Kidney (tissue), 22 donors: ENCODE measurements at places on chromosomes 6 and 20. TPM values are rescaled to one million over a fixed set of nuclear protein-coding genes. Genes with fewer than 3 reads are reported as not detected.

Gene PRDM13
- not detected for total RNA-seq

Gene ABT1
- 14.0 TPM for total RNA-seq

Gene ATP6V1G2
- total RNA-seq: 1.2 TPM

Gene RALY
- 119 TPM for total RNA-seq

Gene CALHM5
- total RNA-seq: 1.3 TPM

Gene PLA2G7
- total RNA-seq: 1.9 TPM

Gene ZBTB46
- 24.0 TPM for total RNA-seq

Gene GNMT
- 0.54 TPM for total RNA-seq

Gene UNC93A
- total RNA-seq: not detected

Gene CCN5
- total RNA-seq: 3.1 TPM

Gene MOG
- not detected for total RNA-seq

Gene TFEB
- 50.7 TPM for total RNA-seq

Gene MLN
- total RNA-seq: not detected

DNA sequence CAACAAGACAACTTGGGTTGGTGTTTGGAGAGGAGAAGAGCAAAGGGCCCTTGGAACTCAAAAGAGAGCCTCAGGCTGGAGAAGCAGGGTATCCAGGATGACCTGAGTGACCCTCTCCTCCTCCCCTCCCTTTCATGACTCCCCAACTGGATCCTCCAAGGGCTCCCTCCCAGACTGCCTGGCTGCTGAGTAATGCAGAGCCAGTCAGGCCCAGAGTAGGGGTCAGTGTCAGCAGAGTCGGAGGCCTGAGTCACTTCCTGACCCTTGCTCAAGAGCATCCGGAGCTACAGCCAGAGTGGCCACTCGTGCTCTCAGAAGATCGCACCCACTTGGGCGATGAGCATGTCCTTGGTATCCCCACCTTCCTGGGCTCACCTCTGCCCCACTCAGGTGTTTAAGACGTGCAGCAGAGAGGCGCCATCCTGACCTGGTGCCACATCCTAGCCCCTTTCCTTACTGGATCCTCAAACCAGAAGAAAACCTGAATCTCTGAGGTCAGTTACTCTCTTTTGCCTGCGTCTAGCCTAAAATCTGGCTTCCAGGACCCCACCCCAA lies 2.8 kb upstream of the MAPK13 start:
- no peaks in the 10 kb centered on the region for H3K36me3 ChIP-seq
- DNase-seq: no peak

DNA sequence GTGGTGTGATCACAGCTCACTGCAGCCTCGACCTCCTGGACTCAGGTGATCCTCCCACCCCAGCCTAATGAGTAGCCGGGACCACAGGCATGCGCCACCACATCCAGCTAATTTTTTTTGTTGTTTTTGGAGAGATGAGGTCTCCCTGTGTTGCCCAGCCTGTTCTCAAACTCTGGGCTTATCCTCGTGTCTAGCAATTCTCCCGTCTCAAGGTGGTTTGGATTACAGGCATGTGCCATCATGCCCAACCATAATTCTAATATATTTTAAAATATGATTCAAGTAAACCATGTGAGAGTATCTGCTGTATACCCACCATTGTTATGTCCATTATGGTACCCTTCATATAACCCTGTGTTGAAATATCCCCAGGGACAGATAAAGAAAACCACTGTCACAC lies 60.3 kb upstream of the C20orf144 start:
- H3K27me3 ChIP-seq: no peaks in the 10 kb centered on the region
- no peaks in the 10 kb centered on the region for H3K4me1 ChIP-seq
- DNase-seq: no peak
- H3K27ac ChIP-seq: no peak overlapping the region
- H3K36me3 ChIP-seq: no peaks in the 10 kb centered on the region

DNA sequence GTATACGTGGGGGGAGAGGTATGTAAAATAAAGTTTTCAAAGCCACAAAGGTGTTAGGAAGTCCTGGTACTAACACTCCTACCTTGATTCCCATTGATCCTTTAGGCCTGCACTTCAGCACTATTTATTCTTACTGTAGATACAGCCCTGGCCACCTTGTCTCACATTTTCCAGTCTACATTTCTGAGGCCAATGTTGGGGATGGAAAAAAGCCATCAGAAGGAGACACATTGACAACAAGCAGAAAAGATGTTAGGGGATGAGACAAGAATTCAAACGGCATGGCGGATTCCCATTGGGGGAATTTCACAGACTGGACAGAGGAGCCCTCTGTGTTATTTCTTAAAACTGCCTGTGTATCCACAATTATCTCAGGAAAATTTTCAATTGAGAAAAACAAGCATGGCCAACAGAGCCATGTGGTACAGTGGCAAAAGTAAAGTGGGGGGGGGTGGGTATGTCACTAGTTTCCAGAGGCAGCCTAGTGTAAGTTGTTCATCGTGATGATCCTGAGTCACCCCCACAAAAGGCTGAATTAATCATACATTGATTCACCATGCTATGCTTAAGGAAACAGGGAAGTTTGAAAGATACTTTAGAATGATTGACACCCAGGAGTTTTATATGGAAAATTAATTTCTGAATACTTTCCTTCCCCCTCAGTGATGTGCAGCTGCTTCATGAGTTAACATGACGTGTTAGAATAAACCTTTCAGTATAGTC lies 40.5 kb downstream of the RREB1 start:
- peaks cover 62% of the 10 kb centered on the region for H3K4me1 ChIP-seq
- H3K4me3 ChIP-seq: no peak overlapping the region
- no peaks in the 10 kb centered on the region for H3K36me3 ChIP-seq
- no peak for DNase-seq

- H3K27me3 ChIP-seq: no peaks in the 10 kb centered on the region
- H3K36me3 ChIP-seq: no peaks in the 10 kb centered on the region
- H3K4me3 ChIP-seq: no peak overlapping the region
- no peak overlapping the region for H3K27ac ChIP-seq
These were observed 11.9 kb upstream of the PLAGL1 start for GRCh38 chr6:144019929-144020328.

- no peak overlapping the region for H3K4me3 ChIP-seq
- no peaks in the 10 kb centered on the region for H3K27me3 ChIP-seq
- no peaks in the 10 kb centered on the region for H3K4me1 ChIP-seq
- no peak overlapping the region for H3K27ac ChIP-seq
- no peak for DNase-seq
These were observed 261.0 kb downstream of the ARHGAP18 start for GRCh38 chr6:129448965-129449364.

GRCh38 chr6:125732398-125732797 lies 17.0 kb upstream of the HEY2 start:
- H3K4me1 ChIP-seq: no peaks in the 10 kb centered on the region
- H3K4me3 ChIP-seq: no peak overlapping the region
- H3K27me3 ChIP-seq: no peaks in the 10 kb centered on the region
- DNase-seq: no peak

GRCh38 chr6:3808759-3809514 lies 40.2 kb upstream of the FAM50B start:
- no peaks in the 10 kb centered on the region for H3K4me1 ChIP-seq
- H3K4me3 ChIP-seq: no peak overlapping the region
- H3K27me3 ChIP-seq: no peaks in the 10 kb centered on the region
- no peaks in the 10 kb centered on the region for H3K36me3 ChIP-seq
- no peak overlapping the region for H3K27ac ChIP-seq
- no peak for DNase-seq

GRCh38 chr20:42987376-42988114 lies 202.2 kb downstream of the PTPRT start:
- no peak overlapping the region for H3K4me3 ChIP-seq
- no peaks in the 10 kb centered on the region for H3K27me3 ChIP-seq
- DNase-seq: no peak

DNA sequence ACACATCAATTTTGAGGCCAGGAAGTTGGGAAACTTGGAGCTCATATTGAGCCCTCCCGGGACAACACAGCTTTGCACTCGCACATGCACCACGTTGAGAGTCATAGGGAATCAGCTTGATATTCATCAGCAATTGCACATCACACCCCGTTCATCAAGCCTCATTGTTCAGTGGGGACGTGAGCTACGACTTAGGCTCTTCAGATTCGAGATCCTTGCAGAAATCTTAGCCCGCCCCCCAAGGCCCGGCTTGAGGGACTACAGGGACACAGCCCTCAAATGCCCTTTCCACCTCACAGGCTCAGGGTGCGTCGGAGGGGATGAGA lies 93.0 kb upstream of the MAFB start:
- H3K36me3 ChIP-seq: no peaks in the 10 kb centered on the region
- H3K4me1 ChIP-seq: no peaks in the 10 kb centered on the region
- no peak for DNase-seq
- H3K27ac ChIP-seq: no peak overlapping the region
- H3K27me3 ChIP-seq: no peaks in the 10 kb centered on the region

- no peak for DNase-seq
- no peaks in the 10 kb centered on the region for H3K27me3 ChIP-seq
- H3K4me1 ChIP-seq: no peaks in the 10 kb centered on the region
- H3K4me3 ChIP-seq: no peak overlapping the region
These were observed 488.3 kb downstream of the CDH26 start for GRCh38 chr20:60446267-60447111.

- H3K4me3 ChIP-seq: no peak overlapping the region
- no peak for DNase-seq
- H3K27ac ChIP-seq: no peak overlapping the region
- no peaks in the 10 kb centered on the region for H3K27me3 ChIP-seq
- no peaks in the 10 kb centered on the region for H3K4me1 ChIP-seq
These were observed 124.2 kb downstream of the FHL5 start for GRCh38 chr6:96687121-96687520.

DNA sequence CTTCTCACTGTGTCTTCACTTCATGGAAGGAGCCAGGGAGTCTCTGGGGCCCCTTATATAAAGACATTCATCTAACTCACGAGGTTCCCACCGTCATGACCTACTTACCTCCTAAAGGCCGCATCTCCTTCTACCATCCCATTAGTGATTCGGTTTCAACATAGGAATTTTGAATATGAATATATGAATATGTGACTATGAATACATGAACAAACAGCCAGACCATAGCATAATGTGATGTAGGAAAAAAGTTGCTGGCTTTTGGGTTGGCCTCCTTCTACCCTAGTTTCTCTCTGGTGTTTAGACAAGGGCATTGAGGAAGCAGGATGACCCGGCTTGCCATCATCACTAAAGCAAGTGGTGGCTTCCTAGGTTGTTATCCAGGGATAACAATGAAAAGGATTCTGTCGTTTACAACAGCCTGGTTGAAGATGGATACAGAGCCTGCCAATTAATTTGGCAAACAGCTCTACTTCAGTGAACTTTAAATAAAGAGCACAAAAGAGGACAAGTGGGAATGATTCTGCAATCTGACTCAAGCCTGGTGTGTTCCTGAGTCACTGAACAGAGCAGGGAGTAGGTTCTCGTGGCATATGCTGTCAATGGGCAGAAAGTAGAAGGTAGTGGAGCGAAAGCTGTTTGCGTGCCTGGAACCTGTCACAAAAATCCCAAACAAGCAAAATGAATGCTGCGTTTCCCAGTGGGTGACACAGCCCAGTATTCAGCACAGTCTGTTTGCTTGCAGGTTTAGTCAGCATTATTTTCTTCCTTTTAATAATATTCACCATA lies 44.0 kb upstream of the DOK5 start:
- H3K27me3 ChIP-seq: no peaks in the 10 kb centered on the region
- H3K4me3 ChIP-seq: no peak overlapping the region
- no peak overlapping the region for H3K27ac ChIP-seq
- H3K36me3 ChIP-seq: no peaks in the 10 kb centered on the region
- H3K4me1 ChIP-seq: no peaks in the 10 kb centered on the region
- DNase-seq: no peak

- no peak overlapping the region for H3K4me3 ChIP-seq
- DNase-seq: peak; percentile 89
- H3K4me1 ChIP-seq: no peaks in the 10 kb centered on the region
- no peaks in the 10 kb centered on the region for H3K36me3 ChIP-seq
- H3K27me3 ChIP-seq: no peaks in the 10 kb centered on the region
These were observed 6.0 kb upstream of the PTK7 start for GRCh38 chr6:43070028-43070632.

DNA sequence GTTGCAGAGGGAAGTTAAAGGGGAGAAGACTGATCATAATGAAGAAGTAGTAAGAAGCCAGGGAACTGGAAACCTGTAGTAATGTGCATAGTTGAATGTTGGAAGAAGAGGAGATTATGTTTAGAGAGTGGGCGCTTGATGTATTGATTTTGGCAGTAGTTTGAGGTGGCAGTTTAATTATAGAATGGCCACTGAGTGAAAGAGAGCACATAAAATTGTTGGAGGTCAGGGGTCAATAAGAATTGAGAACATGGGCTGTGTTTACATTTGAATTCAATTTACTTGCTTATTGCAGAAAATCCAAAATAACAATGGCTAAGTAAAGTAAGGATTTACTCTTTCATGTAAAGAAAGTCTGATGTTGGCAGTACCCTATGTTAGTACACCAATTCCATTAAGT lies 15.7 kb downstream of the VTA1 start:
- H3K36me3 ChIP-seq: no peaks in the 10 kb centered on the region
- no peak overlapping the region for H3K4me3 ChIP-seq
- no peaks in the 10 kb centered on the region for H3K4me1 ChIP-seq
- no peaks in the 10 kb centered on the region for H3K27me3 ChIP-seq
- no peak for DNase-seq

DNA sequence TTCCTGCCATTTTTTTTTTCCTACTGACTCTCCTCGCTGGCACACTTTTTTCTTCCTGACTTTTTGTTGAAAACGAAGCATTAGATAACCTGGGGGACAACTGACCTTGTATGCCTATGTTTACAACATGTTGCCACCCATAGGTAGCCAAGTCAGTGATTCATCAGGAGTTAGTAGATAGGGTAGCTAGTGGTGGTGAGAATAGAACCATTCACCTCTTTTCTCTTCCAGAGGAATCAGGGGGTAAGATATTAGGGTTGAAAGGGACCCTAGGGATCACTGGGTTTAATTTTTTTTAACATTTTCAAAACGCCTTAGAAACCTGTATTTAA lies 427.9 kb upstream of the FLRT3 start:
- DNase-seq: no peak
- H3K36me3 ChIP-seq: no peaks in the 10 kb centered on the region
- no peak overlapping the region for H3K4me3 ChIP-seq

- H3K4me3 ChIP-seq: no peak overlapping the region
- no peak overlapping the region for H3K27ac ChIP-seq
- H3K36me3 ChIP-seq: no peaks in the 10 kb centered on the region
- no peaks in the 10 kb centered on the region for H3K27me3 ChIP-seq
- DNase-seq: no peak
These were observed 234.6 kb downstream of the DLL1 start for GRCh38 chr6:170056278-170056711.

DNA sequence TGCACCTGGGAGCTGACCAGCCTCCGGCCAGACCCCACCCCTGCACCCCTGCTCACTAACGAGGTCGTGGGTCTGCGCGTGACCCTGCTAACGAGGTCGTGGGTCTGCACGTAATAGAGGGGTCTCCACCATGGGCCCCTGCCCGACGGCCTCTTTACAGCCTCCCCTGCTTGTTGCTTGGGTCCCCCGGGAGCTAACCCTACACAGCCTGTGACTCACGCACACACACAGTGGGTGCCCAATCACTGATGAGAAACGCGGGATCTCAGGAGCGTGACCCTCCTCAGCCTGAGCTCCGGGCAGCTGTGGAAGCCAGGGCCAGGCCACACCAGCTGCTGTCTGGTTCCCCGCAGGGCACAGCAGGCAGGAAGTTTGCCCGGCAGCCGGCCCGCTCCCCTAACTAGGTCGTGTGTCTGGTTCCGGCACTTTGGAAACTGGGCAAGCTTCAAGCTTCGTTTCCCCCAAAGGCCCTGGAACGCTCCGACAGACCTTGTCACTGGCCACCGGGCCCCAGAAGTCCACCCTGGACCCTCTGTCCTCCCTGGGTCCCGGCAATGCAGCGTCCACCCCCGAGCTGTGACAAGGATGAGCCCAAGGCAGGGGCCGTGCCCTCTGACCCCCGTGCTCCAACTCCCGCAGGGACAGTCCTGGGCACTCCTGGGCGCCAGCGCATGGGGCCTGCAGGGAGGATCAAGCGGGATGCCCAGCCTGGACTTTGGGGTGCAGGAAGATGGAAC lies 767 bp downstream of the PTK6 start:
- H3K27ac ChIP-seq: peak overlapping the region; percentile 13
- H3K36me3 ChIP-seq: no peaks in the 10 kb centered on the region
